ENCODE measurements at places on chromosomes 3 and 15.

DNA sequence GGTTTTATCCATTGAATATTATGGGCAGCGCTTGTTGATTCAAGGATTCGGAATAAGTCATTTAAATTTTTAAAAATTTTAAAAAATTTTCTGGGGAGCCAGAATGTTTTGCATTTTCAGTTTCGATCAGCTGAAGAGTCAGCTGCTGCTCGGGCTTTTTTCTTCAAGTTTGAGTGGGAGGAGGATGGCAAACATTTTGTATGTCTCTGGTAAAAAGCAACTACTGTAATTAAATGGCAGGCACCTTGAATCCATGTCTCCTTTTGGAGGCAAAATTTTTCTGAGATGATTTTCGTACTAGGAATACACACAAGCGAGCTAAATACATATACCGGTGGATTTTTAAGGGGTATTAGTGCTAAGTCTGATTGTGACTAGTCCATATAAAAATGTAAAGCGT, 612 bp downstream of the C3orf38 start:
- DNase-seq = no peak

DNA sequence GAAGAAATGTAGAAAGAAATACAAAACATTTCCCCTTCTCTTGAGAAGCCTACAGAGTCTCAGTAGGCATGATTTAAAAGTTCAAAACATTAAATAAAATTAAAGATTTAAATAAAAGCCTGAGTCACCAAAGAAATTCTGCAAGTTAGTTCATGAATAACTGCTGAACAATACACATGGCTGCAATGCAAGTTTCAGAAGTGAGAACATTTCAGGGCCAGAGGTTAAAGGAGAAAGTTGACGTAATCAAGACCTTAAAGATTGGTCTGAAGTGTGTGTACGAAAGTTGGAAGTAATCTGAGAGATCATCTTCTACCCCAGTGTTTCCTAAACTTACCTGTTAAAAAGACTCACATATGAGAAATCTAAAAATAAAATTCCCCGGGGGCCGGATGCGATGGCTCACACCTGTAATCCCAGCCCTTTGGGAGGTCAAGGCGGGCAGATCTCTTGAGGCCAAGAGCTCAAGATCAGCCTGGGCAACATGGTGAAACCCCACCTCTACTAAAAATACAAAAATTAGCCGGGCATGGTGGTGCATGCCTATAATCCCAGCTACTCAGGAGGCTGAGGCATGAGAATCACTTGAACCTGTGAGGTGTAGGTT, 108.7 kb upstream of the PHLDB2 start:
- no peak for DNase-seq

- no peak for DNase-seq
Observed at GRCh38 chr3:169134194-169134593, 529.3 kb downstream of the MECOM start.

DNA sequence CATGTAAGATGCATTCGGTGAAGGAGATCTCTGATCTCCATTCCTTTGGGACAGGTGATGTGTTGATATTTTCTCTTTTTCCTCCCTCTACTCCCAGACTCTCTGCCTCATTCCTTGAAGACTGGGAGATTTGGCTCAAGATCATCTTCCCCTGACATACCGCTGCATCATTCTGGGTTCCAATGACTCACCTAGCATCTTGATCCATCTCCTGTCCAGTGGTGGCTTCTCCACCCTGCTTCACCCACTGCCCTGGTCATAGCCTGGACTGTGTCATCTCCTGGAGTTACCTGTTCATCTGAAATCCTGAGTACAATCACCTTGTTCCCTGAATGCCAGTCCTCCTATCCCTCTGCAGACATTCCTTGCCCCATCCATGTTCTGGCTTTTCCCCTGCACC, 57.4 kb upstream of the TRAK1 start:
- DNase-seq = no peak

DNA sequence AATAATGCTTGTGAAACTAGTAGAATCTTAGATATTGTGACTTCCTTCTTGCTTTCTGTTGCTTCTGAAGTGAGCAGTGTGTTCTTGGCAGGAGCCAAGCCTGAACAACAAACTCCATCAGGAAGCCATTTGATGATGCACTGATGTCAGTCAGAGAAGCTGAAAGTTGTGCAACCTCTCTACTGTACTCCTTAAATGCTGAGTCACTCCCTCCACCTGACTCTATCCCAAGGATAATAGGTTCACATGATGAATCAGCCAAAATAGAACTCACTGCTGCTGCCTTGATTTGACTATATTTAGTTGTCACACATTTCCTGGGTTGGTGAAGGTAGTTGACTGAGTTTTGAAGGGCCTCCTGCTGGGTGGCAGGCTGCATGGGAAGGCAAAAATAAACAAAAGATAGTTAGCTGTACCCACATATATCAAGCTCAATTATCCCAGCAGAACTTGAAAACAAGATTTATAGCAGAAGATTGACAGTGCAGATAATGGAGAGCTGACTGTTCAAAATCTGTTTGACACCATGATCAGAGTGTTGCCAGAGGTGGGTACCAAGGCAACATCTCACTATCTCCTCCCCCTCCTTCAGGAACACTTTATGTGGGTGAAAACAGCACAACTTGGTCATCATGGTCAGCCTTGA, 328.4 kb upstream of the DPH6 start:
- DNase-seq = no peak

DNA sequence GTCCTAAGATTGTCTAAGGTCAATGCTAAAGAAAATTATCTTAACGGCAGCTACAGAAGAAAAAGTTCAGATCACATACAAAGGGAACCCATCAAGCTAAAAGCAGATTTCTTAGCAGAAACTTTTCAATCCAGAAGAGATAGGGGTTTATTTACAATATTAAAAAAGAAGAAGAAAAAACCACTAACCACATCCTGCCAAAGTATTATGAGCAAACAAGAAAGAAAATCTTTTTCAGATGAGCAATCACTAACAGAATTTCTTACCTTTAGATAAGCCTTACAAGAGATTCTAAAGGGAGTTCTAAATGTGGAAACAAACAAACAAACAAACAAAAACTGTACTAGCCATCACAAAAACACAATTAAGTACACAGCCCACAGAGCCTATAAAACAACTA, 1015.8 kb upstream of the EPHA6 start:
- no peak for DNase-seq

- DNase-seq = no peak
Observed at GRCh38 chr3:56775445-56775837, 26.3 kb downstream of the ARHGEF3 start.

DNA sequence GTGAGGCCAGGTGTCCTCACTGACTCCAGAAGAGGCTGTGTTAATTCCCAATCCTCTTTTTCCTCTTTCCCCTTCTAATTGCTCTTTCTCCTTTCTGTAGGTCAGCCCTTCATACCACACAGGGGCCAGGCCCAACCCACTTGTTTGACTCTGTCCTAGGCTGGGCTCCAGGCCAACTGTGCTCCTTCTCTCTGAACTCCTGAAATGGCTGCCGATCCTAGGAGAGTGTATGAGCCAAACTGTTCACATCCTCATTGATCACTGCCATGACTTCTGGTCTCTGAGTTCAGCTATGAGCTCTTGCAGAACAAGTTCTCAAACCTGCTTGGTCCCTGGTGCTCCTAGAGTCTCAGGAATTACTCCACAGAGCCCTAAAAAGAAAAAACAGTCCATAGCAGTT, 145.1 kb downstream of the VGLL4 start:
- DNase-seq = no peak

DNA sequence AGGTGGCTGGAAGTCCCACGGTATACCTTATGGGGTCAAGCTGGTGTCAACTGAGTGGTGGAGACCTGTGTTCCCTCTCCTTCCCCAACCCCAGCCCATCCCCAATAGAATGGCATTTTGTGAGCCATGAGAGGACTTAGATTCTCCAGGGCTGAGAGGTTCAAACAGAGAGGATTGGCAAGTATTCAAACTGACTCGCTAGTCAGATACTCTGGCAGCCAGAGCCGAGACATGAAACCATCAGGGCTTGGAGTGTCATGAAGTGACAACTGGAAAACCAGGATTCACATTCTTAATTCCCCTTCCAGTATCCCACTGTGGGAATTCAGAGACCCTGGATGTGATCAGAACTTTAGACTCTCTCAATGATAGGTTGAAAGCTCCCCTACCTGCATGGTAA, 159.4 kb upstream of the SNTN start:
- DNase-seq = no peak

- no peak for DNase-seq
Observed at GRCh38 chr3:67495751-67496150, 158.7 kb downstream of the SUCLG2 start.

DNA sequence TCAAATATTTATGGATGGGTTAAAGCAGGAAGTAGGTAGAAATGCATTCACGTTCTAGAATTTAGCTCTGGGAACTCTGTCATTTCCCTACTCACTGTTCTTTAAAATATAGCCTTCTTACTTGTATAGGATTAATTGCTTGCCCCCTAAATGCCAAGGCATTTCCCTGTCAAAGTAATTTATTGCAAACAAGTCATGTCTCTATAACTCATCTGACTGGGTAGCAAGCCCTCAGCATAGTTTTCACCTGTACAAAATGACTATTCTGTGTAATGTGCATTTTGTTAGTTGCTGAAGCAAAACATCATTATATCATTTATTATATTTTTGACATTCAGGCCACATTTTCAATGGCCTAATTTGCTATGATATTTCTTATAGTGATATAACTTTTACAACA, 1308.2 kb upstream of the EPHA6 start:
- no peak for DNase-seq

GRCh38 chr3:175279457-175279856, 420.3 kb downstream of the NAALADL2 start:
- DNase-seq = no peak

GRCh38 chr15:33864360-33865075, 103.8 kb upstream of the CHRM5 start:
- DNase-seq = no peak

GRCh38 chr15:48469271-48469670, 138.0 kb downstream of the DUT start:
- no peak for DNase-seq

DNA sequence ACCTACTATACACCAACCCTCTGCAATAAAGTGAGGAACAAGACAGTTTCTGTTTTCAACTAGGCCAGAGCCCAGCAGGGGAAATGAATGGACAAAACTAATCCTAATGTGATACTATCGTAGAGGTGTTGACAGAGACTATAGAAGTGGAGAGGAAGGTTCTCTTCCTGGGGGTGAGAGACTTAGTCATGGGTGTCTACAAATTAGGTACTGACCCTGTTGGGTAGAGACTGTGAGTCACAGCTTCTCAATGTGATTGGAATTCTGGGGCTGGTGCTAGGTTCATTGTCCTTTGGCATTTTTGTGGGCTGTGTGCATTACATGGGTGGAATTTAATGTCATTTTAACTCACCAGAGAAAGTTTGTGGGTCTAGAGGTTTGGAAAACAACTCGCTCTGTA, 79.3 kb downstream of the ADAMTSL3 start:
- DNase-seq = no peak

GRCh38 chr3:28042707-28043106, 198.7 kb upstream of the CMC1 start:
- DNase-seq = no peak

DNA sequence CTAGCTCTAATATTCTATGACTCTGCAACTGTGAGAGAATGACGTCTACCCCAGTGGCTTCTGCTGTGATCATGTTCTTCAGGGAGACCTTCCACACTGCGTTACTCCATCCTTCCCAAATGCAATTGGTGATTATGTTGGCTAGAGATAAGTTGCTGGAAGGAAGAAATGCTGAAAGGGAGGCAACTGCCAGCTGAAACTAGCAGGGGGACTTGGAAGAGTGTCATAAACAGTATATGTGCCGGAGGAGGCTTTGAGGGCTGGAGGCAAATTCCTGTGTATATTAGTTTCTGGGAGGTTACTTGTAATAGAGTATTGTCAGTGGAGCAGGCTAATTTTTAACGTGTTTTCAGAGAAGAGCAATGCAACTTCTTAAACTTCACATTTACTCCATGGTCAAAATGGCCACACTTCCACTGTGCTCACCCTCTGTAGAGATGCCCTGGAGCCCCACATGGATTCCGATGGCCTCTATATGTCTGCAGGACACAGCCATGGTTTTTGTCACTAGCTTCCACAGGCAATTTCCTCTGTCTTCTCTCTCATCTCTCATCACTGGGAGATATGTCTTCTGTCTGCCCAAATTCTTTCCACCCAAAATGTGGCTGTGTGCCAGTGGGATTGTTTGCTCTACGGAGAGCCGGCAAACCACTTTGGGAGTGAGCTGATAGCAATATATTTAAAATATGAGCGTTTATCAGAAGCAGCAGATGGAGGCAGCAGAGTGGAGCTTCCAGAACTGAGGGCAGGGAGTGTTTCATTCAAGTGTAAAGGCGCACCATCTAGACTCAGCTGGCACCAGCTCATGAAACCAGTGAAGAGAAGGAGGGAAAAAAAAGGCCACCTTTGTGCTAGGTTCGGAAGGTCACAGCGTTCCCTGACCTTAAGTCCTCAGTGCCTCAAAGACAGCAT, 13.3 kb upstream of the CD47 start:
- DNase-seq = no peak

DNA sequence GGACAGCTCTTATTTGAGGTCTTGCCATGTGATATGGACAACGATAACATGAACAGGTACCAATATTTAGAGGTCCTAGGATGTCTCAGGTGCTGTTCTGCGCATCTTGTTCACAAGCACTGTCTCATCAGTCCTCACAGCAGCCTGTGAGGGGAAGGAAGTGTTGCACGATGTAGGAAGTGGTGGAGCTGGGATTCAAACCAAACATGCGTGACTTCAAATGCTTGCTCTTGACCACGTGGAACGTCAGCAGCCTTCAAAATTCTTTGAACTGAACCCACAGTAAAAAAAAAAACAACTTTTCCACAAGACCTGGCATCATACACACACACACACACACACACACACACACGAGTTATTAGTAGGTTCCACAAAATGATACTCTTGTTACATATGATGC, 153.4 kb upstream of the SMAD3 start:
- no peak for DNase-seq

GRCh38 chr3:63387568-63387967, 109.5 kb downstream of the SYNPR start:
- DNase-seq = no peak

GRCh38 chr15:63915209-63915872, 81.6 kb upstream of the HERC1 start:
- DNase-seq = no peak

DNA sequence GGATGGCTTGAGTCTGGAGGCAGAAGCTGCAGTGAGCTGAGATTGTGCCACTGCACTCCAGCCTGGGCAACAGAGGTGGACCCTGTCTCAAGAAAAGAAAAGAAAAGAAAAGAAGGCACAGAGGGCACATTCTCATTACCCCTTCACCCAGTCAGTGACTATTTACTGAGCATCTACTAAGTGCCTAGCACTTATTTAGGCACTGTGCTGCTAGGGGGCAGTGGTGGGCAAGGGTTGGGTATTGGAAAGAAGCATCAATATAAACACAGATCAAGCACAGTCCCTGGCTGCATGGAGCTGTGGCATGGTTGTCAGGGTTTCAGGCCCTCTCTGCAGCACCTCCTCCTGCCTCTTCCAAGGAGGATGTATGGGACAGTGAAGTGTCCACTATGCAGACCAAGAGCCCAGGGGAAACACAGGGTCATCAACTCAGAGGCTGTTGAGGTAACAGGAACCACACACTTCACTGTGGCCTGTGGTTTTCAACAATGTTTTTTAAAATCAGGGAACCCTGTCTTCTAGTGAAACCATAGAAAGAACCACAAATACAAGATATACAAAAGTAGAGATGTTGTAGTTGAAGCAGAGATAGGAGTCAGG, 138.5 kb downstream of the RAB11A start:
- no peak for DNase-seq

Data from stimulated activated CD4-positive, alpha-beta T cell treated with anti-CD3 and anti-CD28 coated beads, Interleukin-1b, Interleukin-23, amount 100 ng/mL, for 1 hour (primary cell).